ENCODE measurements at places on chromosomes 12 and 14.

DNA sequence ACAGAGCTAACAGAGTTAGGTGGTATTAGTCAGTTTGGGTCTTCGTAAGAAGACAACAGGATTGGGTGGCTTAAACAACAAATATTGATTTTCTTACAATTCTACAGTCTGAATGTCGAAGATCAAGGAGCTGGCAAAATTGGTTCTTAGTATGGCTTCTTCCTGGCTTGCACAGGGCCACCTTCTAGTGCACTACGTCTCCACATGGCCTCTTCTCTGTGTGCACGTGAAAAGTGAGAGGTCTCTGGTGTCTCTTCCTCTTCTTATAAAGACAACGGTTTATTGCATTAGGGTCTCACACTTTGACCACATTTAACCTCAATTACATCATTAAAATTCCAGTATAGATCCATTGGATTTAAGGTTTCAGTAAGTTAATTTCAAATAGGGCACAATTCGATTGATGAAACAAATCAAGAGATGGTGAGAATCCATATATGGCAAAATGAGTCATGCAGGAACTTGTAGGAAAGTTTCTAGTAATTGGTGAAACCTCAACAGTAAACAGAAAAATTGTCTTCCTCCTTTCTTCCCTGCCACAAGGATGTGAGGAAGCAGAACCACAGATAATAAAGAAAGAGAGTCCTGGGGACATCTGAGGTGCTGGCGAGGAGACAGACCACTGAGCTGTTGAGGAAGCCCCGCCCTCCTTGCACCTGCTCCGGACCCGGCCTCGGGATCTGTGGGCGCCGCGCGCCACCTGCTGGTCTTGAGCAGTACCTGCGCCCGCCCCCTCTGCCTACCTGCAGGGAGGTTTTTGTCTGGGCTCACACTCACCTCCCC, 846.7 kb downstream of the TMEM121 start:
- DNase-seq, result no peak

DNA sequence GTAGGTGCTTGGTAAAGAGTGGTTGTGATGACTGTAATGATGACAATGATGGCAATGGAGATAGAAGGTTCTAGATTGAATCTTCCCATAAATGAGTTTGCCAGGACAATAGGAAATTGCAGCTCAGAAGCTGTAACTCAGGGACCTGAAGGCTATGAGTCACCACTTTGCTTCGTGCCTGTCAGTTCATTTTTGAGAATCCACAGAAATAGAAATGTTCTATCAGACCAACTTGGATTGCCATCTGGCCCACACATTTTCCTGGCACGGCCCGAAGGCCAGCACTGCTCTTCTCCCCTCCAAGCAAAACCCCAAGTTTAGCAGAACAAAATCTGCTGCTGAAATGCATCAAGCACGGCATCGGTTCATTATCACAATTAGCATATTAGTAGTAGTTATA, 1127.0 kb downstream of the BCL11B start:
- no peak for DNase-seq

DNA sequence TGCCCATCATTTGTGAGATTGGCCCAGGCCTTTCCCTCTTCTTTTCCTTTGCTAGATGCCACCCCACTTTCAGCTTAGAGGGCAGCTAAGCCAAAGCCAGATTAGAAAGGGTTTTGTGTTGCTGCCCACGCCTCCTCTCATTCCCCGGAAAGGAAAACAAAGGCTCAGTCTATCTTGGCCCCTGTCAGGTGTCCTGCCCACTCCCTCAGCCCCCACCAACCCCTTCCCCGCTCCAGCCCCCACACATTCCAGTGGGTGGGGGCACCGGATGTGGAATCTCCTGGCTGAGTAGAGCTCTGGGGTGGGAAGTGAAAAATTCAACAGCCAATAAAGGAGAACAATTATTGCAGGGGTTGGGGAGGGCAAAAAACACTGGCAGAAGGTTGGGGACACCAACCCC, 2.2 kb downstream of the BLOC1S1 start:
- DNase-seq, result no peak

GRCh38 chr12:117404203-117404853, 42.9 kb upstream of the NOS1 start:
- DNase-seq, result no peak

DNA sequence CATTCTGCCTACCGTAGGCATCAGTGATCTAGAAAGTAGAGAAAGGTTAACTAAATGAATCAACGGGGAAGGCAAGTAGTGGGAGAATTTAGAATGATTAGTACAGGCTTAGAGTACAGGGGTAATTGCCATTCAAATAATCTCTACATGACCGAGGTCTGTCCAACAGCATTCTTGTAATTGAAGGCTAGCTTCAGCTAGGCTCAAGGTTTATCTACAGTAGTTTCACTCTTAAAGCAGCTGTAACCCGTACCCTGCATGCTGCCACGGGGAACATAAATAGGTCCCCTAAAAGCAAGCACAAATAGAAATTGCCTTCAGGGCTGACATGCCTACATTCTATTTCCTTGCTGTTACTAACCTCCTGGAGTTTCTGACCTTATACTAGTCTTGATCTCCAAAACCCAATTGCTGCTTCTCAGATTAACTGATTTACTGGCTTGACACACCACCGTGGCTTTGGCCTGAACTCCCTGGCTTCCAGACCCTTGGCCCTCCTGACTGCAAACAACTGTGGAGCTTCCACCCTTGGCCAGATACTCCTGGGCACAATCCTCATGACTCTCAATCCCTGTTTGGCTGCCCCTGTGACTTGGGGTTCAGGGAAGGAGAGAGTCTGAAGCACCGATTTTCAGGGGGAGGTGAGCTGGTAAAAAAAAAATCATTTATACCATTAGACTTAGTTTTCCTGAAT, 242.1 kb upstream of the FOXN3 start:
- DNase-seq, result no peak

GRCh38 chr14:32224737-32225377, 21.8 kb upstream of the RNU6-8 start:
- DNase-seq, result no peak

- no peak for DNase-seq
Observed at GRCh38 chr12:34376133-34376799, 354.0 kb downstream of the ALG10 start.

DNA sequence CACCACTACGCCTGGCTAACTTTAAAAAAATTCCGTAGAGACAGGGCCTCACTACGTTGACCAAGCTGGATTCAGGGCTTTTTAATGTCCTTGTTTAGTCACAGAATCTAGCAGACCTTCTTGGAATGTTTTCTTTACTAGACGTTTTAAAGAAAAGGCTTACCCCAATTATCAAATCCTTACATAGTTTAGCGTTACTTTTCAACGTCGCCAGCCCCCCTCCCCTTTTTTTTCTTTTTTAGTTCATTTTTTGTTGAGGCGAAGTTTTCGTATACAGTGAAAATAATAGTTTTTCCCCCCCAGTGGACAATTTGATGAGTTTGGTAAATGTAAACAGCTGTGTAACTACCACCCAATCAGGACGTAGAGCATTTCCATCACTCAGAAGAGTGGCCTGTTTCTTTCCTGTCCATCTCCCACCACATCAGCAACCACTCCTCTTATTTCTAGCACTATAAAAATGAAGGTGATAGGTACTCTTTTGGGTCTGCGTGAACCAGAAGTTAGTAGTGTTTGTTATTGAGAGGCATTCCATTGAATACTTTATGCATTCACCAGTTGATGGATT, 753 bp upstream of the DLGAP5 start:
- no peak for DNase-seq

GRCh38 chr14:51180577-51180976, 59.5 kb upstream of the TMX1 start:
- no peak for DNase-seq

DNA sequence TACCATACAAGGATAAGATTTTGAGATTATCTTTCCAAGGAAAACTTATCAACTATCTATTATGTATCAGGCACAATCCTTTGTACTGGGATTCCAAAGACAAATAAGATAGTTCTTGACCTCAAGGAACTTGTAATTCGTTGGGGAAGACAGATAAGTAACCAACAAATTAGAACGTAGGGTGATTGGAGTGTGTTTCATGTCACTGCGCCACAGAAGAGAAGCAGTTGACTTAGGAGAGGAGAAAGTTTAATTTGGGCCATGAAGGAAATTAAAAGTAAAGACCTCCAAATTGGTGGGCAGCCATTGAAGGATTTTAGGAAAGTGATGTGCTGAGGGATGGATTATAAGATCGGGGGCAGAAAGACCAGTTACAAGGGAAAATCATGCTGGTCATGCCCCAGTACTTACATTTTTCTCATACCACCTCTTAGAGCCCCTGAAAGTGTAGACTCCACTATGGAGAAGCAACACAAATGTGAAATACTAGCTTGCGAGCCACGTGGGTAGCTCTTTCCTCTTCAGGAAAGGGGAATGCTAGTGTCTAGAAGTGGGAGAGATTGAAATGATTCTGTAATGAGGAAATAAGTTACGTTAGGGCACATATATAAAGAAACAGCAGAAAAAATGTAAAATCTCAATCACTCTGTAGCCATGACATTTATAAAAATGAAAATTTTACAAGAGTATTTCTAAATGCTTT, 148.7 kb downstream of the ETV6 start:
- no peak for DNase-seq

DNA sequence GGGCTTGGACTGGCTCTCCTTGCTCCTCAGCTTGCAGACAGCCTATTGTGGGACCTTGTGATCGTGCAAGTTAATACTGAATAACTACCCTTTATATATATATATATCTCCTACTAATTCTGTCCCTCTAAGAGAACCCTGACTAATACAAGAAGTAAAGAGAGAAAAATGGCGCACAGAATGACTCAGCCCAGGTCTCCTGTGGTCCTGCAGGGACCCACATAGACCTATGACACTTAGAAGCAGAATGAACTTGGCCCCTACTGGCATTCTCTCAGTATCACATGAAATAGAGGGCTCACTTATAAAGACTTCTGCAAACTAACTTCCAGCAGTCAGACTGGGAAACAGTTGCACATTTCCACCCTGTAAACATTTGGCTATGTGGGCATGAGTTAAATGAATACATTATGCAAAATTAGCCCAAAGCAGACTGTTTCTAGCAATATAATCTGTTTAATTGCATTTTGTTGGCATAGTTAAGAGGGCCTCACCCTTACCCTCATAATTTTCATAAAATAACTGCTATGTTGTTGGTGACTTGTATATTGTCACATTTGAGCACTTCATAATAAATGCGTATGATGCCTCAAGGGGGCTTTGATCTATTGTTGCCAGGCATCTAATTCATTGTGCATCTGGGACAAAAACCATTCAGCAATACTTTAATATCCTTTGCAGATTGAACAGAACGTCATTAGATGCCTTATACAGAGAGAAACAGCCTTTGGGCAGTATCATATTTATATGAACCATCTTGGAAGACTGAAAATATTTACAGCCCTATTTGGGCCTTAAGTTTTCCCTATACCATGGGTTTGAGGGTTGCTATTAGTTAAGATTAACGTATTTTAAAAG, 349.7 kb upstream of the DIO2 start:
- DNase-seq, result no peak

DNA sequence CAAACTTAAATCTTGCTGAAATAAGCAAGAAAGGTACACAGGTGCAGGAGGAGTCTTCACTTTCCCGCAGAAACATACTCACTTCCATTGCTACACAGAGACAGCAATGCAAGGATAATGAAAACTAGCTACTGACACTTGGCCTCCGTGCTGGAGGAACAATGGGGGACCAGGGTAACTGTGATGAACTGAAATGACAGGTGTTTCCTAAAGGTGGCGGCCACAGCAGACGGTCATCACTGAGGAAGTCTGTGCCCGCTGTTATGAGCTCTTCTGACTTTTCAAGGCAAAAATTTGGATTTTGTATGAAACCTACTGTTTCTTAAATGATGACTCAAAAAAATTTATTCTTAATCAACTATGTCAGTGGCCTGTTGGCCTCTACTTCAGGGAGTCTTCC, 189.4 kb downstream of the CACNA1C start:
- no peak for DNase-seq

- no peak for DNase-seq
Observed at GRCh38 chr12:10341892-10342509, 34.3 kb downstream of the KLRD1 start.
